ENCODE measurements at places on chromosomes 6 and 20.
A peak's percentile ranks its signal among the peaks of the same experiment; 100 is the strongest.

DNA sequence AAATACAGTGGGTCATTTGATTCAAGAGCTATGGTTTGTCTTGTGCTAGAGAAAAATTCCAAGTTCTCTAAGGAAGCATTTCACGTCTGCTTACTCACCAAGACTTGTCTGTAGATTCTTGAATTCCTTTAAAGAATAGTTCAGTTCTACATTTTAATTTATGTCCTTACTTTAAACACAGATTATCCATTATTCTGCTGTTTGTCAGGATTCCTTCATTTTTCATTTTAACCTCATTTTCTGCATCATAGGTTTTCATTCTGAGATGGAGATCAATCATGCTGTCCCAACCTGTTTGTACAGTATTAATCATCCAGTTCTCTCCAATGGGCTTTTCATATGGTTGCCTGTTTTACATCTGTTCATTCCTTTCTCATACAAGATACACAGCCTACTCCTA lies 24.5 kb upstream of the POPDC3 start:
- no peak for DNase-seq

GRCh38 chr6:88890860-88891845 lies 72.3 kb downstream of the RNGTT start:
- DNase-seq: no peak

DNA sequence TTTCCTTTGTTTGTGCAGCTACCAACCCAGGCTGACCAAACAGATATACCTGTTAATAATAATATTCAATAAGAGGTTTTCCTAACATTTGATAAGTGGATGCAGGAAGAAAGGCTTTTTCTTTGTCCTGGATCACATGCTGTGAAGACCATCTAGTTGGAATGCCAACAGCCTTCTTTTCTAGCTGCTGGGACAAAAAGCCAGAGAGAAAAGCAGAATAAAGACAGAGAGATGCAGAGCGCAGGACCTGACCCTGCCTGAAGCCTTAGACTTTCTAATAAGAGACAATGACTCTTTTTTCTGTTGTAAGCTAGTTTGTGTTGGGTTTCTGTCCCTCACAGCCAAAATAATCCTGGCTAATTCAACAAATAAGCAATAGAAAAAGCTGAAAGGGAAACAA lies 308.2 kb downstream of the PHF3 start:
- DNase-seq: no peak

DNA sequence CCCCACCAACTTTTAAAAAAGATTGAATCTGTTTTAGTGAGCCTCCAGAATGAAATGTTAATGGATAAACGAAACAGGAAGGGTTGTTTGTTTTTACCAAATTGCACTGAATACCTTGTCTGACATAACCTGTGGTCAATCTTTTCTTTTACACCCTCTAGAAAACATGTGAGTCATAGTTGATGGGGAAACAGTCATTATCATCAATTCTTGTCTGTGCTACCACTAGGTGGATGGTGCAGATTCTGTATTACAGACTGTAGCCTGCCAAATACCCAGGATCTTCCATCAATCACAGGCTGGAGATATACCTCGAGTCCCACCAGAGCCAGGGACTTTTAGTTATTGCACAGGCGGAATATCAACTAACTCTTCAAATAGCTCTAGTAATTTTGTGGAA lies 29.5 kb upstream of the PKIB start:
- no peak for DNase-seq

GRCh38 chr6:40394381-40394780 lies 192.8 kb downstream of the LRFN2 start:
- no peak for DNase-seq

- DNase-seq: no peak
Measured at GRCh38 chr6:15255481-15255880, 9.6 kb downstream of the JARID2 start.

- DNase-seq: no peak
Measured at GRCh38 chr6:20724443-20725190, 190.4 kb downstream of the CDKAL1 start.

GRCh38 chr6:118504611-118505010 lies 43.5 kb upstream of the PLN start:
- no peak for DNase-seq

- DNase-seq: peak; percentile 98
Measured at GRCh38 chr20:36064658-36065426, 89.7 kb upstream of the EPB41L1 start.

GRCh38 chr6:151962246-151962846 lies 154.9 kb downstream of the ESR1 start:
- DNase-seq: no peak

- DNase-seq: no peak
Measured at GRCh38 chr20:6829510-6830116, 62.1 kb downstream of the BMP2 start.

GRCh38 chr6:111068109-111068865 lies 19.0 kb upstream of the SLC16A10 start:
- DNase-seq: no peak

DNA sequence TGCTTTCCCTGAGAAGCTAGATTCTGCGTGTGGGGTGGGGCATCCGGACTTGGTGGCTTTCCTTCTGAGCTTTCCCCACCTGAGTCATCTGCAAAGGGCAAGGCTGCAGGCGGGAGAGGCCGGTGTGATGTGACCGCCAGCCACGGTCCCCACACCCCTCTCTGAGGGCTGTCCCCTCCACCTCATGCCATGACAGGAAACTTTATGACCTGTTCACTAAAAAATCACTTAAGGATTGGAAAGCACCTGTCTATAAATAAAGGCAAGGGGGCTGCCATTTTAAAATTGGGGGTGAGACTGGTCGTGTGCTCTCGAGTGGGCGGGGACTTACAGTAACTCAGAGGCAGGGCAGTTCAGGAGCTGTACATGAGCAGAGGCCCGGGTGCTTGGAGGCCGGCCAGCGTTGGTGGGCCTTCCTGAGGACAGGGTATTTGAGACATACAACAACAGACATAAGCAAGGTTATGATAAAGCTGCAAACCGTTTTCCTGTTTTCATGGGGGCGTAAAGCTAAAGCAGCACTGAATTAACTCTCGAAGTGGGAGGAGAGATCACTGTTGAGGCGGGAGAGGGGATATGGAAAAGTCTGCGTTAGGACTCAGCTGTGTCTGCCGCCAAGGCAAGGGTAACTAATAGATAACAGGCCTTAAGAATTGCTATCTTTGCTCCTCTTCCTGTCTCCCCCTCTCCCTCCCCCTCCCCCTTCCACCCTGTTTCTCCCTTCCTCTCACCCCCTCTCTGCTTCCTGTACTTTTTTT lies 16.1 kb upstream of the SERPINB1 start:
- no peak for DNase-seq

DNA sequence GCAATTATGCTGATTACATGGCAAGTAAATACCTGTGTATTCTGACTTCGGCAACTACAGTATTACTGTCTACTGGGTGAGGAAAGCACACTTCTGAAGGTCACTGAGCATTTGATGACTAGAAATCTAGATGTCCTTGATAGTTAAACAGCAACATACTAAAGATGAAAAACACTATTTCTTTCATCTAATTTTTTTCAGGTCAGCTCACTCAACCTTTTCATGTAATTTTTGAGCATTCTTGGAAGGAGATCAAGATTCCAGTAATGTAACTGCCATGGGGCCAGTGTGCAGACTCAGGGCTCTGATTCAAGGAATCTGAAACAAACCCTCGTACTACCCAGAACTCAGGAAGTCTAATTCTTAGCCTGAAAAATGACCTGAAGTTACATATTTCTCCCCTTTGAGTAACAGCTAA lies 222.6 kb upstream of the TAB2 start:
- DNase-seq: no peak

- no peak for DNase-seq
Measured at GRCh38 chr6:37429352-37429750, 3.7 kb upstream of the CMTR1 start.

DNA sequence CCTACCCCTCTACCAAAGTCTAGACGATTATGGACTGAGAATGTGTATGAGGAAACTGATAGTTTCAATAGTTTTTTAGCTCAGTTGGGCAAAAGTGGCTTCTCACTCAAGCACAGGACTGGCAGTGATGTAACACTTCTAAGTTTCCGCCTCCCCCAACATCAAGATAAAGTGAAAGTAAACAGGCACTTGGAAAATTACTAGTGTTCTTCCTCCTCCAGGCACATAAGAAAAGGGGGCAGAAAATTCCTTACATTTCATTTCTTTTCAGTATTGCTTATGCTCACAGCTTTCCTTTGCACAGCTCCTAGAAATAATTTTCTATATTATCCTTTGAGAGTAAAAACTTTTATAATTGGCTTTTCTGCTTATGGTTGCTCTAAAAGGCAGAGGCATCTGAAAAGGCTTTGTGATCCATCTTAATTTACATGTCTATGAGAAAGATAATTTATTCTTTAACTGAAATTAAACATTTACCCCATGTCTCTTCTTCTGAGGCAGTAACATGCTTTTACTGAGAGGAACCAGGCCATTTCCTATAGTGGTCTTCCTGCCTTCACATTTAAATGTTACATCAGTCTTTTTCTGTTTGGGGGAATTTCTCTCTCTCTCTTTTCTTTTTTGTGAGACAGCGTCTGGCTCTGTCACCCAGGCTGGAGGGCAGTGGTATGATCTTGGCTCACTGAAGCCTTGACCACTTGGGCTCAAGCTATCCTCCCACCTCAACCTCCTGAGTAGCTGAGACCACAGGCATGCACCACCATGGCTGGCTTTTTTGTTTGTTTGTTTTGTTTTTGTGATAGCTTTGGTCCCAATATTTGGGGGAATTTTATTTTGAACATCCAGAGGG lies 65.0 kb upstream of the EEF1A1 start:
- peak; percentile 67 for DNase-seq

DNA sequence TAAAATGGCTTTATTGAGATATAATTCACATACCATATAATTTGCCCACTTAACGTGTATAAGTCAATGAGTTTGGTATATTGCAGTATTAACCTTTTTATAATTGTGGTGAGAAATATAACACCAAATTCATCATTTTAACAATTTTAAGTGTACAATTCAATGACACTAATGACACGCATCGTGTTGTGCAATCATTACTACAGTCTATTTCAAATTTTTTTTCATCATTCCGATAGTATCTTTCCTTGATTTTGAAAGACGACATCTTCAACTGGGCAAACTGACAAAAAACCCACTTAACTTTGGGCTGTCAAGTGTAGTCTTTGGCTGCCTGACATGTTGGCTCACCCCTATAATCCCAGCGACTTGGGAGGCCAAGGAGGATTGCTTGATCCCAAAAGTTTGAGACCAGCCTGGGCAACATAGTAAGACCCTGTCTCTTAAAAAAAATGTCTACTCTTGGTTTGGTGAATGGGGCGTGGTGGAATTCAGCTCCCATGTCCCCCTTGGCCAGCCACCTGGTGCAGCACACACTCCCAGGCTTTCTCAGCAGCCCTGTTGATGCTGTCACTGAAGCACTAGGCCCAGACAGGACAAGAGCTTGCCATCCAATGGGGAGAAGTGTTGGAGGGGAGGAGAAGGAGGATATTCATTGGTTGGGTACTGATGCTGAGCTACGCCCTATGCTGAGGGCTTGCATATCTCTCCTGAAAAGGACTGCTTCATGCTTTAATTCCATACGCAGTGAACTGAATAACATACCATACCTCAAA lies 150.5 kb downstream of the CD83 start:
- DNase-seq: no peak

- no peak for DNase-seq
Measured at GRCh38 chr20:46394872-46395760, 11.3 kb downstream of the ELMO2 start.

- DNase-seq: no peak
Measured at GRCh38 chr6:387293-387741, 4.2 kb upstream of the IRF4 start.

DNA sequence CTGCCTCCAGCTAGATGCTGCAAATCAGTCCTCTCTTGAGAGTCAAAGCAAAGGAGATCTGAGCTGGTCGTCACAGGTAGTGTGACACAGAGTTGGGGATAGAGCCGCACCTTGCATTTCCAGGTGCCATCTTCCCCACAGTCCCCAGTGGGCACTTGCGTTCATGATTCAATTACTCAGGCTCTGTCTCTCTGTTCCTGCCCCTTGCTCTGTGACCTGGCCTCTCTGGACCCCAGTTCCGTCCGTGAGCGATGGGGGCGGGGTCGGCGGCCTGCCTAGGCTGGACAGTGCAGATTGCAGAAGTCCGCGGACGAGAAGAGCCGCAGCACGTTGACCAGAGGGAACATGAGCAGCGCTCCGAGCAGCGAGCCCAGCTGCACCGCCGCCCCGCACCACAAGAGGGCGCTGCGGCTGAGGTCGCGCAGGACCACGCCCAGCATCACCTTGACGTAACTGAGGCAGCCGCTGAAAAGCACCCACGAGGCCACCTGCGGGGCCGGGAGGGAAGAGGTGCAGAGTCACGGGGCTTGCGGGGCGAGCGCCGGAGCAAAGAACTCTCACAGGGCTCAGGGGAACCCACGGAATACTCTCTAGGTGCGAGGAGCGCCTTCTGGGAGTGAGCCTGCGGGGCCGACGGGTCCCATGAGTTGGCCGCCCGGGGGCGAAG lies 7.4 kb downstream of the SLC52A3 start:
- no peak for DNase-seq

DNA sequence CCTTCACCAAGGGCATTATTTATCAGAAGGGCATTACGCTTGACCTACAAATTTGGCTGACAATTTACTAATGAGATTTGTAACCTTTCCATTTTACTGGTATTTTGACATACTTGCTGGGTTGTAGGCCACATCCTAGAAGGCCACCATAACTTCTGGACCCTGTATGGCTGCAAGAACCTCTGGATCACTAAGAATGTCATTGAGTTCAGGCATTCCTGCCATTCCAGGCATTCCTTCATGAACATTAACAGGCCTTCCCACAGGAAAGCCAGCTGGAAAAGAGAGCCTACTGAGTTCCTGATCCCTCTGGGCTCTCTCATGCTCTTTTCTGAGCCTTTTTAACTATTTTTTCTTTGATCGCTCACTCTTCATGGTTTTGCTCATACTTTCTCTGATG lies 28.4 kb upstream of the SLC35A1 start:
- DNase-seq: no peak

DNA sequence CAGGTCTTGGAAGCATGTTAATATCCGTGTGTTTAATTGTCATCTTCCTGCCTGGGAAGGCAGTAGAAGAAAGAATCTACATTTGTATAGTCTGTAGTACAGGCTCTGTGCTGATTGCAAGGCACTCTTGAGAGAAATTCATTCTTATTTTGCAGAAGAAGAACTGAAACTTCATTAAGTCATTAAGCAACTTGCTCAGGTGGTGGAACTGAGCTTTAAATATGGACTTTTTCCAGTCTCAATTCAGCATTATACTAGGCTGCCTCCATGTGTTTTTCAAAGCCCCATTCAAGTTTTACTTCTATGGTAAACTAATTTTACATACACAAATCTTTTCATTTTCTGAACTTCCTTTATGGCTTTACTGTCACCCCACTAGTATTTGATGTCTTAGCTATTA lies 18.7 kb downstream of the ZNF451 start:
- no peak for DNase-seq
